CD4-positive, alpha-beta T cell treated with Interleukin-4 for 4 hours (primary cell): ENCODE measurements at places on chromosomes 16 and 17.

DNA sequence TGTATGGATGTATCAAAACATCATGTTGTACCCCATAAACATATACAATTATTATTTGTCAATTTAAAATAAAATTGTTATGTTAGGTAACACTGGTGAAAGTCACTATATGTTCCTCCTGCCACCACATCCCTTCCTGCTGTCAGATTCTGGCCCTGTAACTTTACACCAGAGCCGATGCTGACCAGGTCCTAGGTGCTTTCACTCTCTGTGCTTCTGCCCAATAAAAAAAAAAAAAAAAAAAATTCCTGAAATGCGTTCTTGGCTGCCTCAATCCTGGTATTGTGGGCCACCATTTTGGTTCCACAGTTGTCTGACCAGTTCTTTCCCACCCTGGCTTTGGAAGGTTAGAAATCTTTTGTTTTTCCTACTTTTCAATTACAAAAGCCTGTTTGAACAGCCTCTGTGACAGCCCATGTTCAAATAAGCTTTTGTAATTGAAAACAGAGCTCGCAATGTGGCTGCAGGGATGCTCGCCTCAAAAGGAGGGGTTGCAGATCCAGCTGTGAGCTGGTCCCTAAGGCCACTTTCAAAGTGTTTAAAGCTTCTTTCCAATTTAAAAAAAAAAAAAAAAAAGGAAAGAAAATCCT, 831.0 kb upstream of the EEF2KMT start:
- no peak for DNase-seq

DNA sequence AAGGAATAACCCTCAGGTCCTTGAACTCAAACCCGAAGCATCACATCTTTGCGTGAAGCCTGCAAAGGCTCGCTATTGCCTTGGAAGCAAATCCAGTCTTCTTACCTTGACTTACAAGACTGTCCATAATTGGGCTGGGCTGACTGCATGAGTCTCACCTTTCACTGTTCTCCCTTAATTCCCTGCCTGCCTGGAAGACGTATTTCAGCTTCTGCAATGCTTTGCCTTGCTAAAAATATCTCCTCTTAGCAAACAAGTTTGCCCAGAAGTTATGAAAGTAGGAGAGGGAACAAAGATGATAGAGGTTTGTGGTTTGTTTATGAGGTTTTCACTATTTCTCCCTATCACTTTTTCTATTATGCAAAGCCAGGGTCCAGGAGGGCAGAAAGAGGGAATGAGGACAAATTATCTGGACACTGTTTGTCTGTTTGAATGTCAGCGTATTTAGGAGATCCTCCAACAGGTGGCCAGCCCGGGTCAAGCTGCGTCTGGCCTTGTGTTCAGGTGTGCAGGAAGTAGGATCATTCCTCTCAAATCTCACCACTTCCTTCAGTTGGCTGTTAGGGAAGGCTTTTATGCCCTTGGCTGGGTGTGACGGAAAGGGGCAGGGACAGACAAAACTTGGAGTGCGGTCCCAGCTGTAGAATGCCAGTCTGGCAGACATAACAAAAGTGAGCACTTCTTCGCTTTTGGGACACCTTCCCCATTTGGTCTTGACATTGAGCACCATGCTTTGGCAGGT, 488.9 kb downstream of the CDH13 start:
- DNase-seq = no peak

DNA sequence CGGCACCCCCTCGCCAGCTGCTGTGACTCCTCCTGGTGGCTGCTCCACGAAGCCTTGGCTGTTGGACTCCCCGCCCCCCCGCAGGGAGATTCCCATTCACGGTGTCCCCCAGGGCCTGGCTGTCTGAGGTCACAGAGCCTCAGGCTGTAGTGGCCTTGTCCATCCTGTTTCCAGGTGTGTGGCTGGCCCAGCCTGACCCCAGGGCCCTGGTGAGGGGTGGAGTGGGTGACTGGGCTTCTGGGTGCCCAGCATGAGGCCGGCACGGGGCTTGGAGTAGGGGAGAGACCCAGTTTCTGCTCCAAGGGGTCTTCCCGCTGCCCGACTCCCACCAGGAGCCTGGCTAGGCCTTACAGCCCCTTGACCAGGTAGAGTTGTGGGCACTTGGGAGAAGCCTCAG, 10.4 kb downstream of the PRSS27 start:
- no peak for DNase-seq

DNA sequence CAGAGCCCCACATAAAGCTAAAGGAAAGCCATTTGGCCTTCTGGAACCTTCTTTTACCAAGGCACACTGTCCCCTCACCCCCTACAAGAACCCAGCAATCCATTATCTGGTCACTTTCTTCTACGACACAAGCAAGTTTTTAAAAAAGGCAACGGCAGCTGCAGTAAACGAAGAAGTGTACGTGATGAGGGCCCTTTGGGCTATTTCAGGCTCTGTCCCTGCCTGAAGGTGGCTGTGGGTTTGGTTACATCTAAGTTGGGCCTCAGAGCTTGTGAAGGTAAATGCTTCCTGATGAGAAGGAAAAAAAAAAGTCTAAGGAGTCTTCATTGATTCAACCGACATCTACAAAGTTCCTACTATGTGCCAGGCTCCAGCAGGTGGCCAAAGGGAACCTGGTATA, 35.4 kb downstream of the XYLT1 start:
- no peak for DNase-seq

GRCh38 chr16:252366-253337, 18.0 kb downstream of the FAM234A start:
- peak; percentile 25 for DNase-seq

- DNase-seq = no peak
These were observed 590.6 kb upstream of the SOX9 start for GRCh38 chr17:71530248-71530647.

DNA sequence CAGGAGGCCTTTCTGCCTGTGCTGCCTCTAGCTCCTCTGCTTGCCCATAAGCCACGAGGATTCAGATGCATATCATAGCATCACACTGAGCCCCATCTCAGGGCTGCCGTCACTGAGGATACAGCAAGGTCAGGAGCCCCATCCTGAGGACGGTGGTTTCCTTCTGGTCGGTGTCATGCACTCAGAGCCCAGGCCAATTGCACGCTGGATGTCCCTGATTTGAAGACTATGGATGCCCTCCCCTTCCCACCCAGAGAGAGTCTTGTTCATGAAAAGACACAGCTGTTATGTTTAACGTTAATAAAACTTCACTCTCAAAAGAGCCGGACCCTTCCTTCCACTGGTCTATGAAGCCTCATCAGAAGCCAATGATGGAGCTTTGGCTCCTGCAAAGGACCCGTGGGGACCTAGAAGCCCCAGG, 19.9 kb downstream of the COTL1 start:
- DNase-seq = peak; percentile 38
